Activated CD4-positive, alpha-beta T cell treated with anti-CD3 and anti-CD28 coated beads, Interleukin-2, amount 10 ng/mL, durations not matched to agents 7 days and 5 days (primary cell): ENCODE measurements at places on chromosomes 1 and 21. TPM values are rescaled to one million over a fixed set of nuclear protein-coding genes. Genes with fewer than 3 reads are reported as not detected.

DNA sequence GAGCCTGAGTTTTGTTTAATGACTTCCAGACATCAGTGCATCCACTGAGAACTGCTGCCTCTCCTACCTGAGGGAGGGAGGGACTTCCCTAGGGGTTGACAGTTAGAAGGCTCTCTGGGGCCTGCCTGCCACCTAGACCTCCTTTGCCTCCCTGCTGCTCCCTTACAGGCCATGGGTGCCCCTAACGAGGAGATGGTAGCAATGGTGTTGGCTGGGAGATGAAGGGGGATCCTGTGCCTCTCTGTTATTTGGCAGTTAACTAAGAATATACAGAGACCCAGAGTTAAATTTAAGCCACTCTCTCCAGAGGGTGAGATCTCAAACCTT lies 66.1 kb downstream of the UBE2U start:
- DNase-seq = no peak

DNA sequence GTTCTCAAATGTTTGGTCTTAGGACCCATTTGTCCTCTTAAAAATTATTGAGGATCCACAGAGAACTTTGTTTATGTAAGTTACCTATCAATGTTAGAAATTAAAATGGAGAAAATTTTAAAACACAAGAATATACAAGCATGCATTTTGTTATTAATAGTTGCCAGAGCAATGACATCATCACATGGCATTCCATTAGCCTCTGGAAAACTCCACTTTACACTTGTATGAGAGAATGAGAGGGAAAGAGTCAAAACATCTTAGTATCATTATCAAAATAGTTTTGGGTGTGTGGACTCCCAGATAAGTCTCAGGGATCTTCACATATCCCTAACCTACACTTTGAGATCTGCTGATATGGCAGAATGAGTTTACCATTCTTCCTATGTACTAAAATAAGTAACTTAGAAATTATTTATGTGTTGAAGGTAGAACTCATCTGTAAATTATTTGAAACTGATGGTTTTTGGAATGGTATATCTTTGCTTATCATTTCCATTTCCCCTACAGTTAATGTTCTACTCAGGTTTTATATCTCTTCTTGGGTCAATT lies 48.8 kb downstream of the RNF220 start:
- H3K27me3 ChIP-seq = peaks cover 42% of the 10 kb centered on the region
- DNase-seq = no peak
- no peak overlapping the region for H3K4me3 ChIP-seq
- no peaks in the 10 kb centered on the region for H3K36me3 ChIP-seq
- H3K27ac ChIP-seq = no peak overlapping the region
- no peaks in the 10 kb centered on the region for H3K4me1 ChIP-seq

- DNase-seq = no peak
- no peaks in the 10 kb centered on the region for H3K4me1 ChIP-seq
- no peak overlapping the region for H3K4me3 ChIP-seq
- peaks cover 5% of the 10 kb centered on the region for H3K27me3 ChIP-seq
- H3K27ac ChIP-seq = no peak overlapping the region
Measured at GRCh38 chr1:53180226-53180625, 16.4 kb upstream of the CPT2 start.

C4BPB gene
- 3.1 TPM for total RNA-seq

AMPD1 gene
- total RNA-seq = not detected

DNA sequence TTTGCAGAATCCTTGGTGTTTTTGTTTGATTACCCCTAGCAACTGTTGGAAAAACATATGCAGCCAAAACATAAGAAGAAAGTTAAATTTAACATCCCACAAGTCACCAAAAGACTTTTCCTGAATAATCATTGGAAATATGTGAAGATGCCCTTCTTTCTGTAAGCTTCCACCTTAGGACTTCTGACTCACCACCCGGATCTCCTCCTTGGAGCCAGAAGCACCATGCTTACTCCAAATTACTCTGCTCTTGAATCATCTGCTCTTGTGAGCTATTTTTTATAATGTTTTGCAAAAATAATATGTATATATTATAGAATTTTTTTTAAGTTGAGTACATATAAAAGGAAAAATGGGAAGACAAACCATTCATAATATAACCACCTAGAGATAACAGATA lies 391.7 kb downstream of the KCTD3 start:
- no peaks in the 10 kb centered on the region for H3K36me3 ChIP-seq
- no peaks in the 10 kb centered on the region for H3K27me3 ChIP-seq
- no peak for DNase-seq
- H3K4me3 ChIP-seq = no peak overlapping the region

HES4 gene
- 0.46 TPM for total RNA-seq

FCRLB gene
- 0.23 TPM for total RNA-seq

MXRA8 gene
- 0.15 TPM for total RNA-seq

GRCh38 chr1:114235960-114236359 lies 82.3 kb upstream of the SYT6 start:
- peaks cover 7% of the 10 kb centered on the region for H3K4me1 ChIP-seq
- H3K4me3 ChIP-seq = no peak overlapping the region
- H3K27me3 ChIP-seq = peaks cover 2% of the 10 kb centered on the region
- H3K36me3 ChIP-seq = no peaks in the 10 kb centered on the region

PTAFR gene
- 0.20 TPM for total RNA-seq

DNA sequence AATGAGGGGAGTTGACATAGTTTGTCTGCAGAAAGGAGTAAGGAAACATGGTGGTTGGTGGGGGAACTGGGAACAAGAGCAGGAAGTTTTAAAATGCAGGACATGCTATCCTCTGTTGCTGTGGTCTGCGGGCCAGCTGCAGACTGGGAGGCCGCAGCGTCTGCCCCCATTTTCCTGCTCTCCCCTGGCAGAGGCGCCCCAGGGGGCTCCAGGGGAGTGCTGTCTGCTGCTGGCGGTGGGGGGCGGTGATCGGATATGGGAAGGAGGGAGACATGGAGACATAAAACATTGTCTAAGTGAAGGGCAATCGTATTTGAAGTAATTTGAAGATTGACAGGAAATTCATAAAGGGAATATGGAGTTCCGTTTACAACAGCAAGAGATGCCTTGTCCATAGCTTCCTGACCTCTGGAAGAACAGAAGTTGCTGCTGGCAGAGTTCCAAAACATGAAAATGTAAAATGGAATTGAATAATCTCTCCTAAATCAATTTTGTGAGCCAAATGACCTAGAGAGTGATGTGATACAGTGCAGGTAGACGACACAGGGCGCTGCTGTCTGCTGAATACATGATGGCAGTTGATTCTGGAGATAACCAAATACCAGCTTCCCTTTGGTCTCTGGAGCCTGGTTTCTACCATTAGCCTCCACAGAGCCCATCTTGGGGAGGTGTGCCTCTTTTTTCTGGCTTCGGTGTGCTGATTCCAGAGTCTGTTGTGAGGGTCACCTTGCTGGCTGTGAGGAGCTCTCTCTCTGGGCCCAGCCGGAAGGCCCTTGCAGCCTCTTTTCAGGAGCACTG lies 61.0 kb downstream of the PCBP3 start:
- DNase-seq = no peak
- H3K36me3 ChIP-seq = peaks cover 5% of the 10 kb centered on the region
- H3K4me3 ChIP-seq = no peak overlapping the region
- H3K27me3 ChIP-seq = no peaks in the 10 kb centered on the region

CELA2A gene
- not detected for total RNA-seq

GLMN gene
- 18.2 TPM for total RNA-seq

DNA sequence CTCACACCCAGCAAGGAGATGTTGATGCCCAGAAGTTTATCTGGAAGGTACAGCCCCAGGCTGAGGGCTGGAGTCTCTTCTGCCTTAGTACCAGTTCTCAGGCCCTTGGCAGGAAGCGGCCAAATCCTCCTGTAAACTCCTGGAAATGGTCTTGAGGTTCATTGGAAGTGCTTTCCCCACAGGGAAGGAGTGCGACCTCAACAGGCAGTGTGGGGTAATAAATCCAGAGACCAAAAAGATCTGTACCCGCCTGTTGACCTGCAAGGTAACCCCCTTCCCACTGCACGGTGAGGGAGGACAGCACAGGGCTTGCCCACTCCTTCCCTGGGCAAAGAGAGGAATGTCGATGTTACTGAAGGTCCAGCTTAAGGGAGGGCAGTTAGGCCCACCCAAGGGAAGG lies 4.5 kb downstream of the ATXN7L2 start:
- DNase-seq = no peak
- peaks cover 27% of the 10 kb centered on the region for H3K36me3 ChIP-seq
- no peak overlapping the region for H3K4me3 ChIP-seq
- H3K27me3 ChIP-seq = no peaks in the 10 kb centered on the region
- no peak overlapping the region for H3K27ac ChIP-seq

CHI3L1 gene
- total RNA-seq = not detected

DNA sequence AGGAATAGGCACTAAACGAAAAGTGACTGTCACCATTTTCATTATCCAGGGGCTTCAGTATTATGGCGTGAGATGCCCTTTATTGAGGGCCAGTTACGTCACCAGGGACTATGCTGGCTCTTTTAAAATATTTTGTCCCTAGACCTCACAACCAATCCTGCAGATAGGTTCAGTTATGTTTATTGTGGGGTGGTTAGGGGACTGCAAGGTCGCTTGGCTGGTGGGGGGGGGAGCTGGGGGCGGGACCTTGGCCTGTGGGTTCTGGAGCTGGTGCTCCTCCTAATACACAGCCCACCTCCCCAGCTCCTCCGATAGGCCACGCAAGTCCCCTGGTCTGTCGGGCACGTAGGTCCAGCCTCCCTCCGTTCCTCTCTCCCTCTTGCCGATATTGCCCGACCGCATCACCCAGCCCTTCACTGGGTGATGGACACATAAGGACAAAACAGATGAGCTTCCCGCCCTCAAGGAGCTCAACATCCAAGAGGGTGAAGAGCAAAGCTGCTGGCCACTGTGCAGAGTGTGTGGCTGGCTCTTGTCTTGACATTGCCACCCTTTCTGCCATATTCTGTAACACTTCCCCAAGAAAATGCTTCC lies 271.8 kb downstream of the MATN1 start:
- no peak overlapping the region for H3K27ac ChIP-seq
- H3K4me1 ChIP-seq = no peaks in the 10 kb centered on the region
- DNase-seq = no peak
- H3K36me3 ChIP-seq = no peaks in the 10 kb centered on the region

DNA sequence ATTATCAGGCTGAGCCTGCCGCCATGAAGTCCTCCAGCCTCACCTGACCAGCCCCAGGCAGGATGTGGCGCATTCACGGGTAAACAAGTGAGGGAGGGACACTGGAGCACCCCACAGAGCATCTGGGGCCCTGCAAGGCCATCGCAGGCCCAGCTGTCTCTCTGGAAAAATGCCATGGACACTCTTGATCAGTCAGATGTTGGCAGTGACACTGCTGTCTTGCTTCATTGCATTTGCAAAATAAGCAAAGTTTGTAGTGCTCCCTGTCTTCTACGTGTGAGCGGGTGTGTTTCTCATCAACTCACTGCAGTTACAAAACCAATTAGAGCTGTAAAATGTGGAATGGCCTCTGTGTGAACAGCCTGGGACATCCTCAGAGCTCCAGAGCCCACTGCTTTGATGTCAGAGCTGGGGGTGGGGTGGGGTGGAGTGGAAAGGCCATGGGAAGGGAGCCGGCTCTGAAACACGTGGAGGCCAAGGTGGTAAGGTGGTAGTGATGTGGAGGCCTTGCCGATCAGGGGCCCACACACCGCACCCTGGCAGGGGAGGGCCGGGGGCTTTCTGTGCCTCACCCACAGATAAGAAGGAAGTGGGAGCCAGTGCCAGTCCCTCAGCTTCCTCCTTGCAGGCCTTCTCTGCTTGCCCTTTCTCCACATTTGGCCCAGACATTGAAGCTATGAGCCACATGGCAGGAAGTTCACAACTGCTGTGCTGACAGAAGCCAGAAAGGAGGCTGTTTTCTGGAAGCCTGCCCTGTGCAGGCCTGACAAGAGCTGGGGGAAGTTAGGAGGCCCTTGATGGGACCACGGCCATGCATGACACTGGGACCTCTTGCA lies 254.9 kb downstream of the RHOU start:
- H3K4me3 ChIP-seq = no peak overlapping the region
- no peak for DNase-seq

- H3K4me3 ChIP-seq = no peak overlapping the region
- H3K36me3 ChIP-seq = peaks cover 3% of the 10 kb centered on the region
- H3K27ac ChIP-seq = no peak overlapping the region
- no peaks in the 10 kb centered on the region for H3K27me3 ChIP-seq
- no peak for DNase-seq
Measured at GRCh38 chr1:243742819-243743218, 107.2 kb downstream of the AKT3 start.

- peaks cover 4% of the 10 kb centered on the region for H3K36me3 ChIP-seq
- peaks cover 36% of the 10 kb centered on the region for H3K4me1 ChIP-seq
- H3K27ac ChIP-seq = no peak overlapping the region
- no peak for DNase-seq
Measured at GRCh38 chr1:235043234-235043633, 85.4 kb downstream of the TOMM20 start.

DNA sequence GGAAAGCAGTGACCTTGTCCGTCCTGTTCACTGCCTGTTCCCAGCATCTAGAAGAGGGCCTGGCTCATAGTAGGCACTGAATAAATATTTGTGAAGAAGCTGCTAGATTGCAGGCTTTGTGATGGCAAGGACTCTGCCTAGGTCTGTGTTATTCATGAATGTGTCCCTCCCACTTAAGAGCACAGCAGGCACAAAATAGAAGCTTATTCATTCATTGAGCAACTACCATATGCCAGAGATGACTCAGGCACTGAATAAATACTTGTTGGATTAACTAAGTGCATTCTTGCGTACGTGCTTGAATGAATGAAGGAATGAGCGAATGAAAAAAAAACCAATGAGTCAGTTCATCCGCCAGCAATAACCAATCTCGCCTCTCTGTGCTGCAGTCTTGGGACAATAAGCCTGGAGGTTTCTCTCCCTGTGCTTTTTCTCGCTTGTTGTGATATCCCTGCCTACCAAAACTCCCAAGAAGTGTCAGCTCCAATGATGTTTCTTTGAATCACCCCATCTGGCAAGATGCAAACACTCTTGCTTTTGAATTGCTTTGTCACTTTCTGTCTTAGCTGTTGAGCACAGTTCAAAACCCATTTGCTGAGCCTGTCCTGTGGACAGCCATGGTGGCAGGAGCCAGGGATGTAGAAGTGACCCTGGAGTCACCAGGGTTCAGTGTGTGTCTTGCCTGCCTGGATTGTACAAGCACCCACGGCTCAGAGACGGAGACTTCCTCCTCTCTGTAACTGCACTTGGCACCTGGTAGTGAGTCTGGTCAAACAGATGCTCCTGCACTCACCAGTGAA lies 143.9 kb downstream of the KAZN start:
- H3K4me1 ChIP-seq = no peaks in the 10 kb centered on the region
- H3K27me3 ChIP-seq = peaks cover 13% of the 10 kb centered on the region
- no peak for DNase-seq
- no peak overlapping the region for H3K27ac ChIP-seq

DNA sequence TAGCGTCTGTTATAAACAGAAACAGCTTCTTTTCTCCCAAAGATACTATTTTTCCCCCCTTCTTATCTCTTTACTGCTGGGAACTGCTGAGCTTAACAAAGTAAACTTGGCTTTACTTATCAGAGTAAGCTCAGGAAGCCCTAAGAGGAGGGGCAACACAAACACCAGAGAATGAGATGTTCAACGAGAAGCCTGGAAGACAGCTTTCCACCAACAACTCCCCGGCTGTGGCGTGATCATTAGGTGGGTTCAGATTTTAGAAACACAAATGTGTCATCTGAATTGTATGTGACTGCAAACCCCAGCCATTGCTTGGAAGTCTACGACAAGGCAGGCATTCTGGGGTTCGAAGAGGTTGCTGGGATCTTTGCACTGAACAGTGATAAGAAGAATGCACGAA lies 181.2 kb upstream of the ESRRG start:
- H3K36me3 ChIP-seq = no peaks in the 10 kb centered on the region
- no peak for DNase-seq
- no peaks in the 10 kb centered on the region for H3K4me1 ChIP-seq
- no peak overlapping the region for H3K27ac ChIP-seq
- no peak overlapping the region for H3K4me3 ChIP-seq
- H3K27me3 ChIP-seq = no peaks in the 10 kb centered on the region

SRSF11 gene
- 204 TPM for total RNA-seq
